NT2/D1 (cell line): ENCODE measurements at places on chromosomes 11 and 22.

GRCh38 chr11:42170601-42171000, 711.1 kb upstream of the LRRC4C start:
- DNase-seq: no peak

GRCh38 chr11:121304759-121305158, 12.2 kb downstream of the SC5D start:
- no peak for DNase-seq

DNA sequence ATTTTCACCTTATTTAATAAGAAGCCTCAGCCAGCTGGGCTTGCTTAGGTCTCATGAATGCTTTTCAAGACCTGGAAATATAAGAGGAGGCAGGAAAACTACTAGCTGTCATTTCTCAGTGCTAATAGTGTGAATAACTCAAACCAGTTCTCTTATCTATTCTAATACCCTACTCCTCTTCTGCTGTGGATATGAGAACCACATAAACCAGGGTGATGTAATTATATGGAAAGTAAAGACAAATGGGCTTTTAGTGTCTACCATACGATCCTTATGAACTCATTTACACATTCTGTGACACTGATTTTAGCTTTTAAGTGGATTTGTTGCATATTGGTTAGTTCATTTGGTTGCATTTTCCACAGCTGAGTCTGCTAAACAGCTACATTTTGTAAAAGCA, 8.6 kb downstream of the PDGFD start:
- DNase-seq: no peak

- DNase-seq: no peak
These were observed 24.2 kb upstream of the YAP1 start for GRCh38 chr11:102085864-102086551.
